ENCODE measurements at places on chromosomes 1 and 21.

GRCh38 chr1:66271216-66271903 lies 262.6 kb upstream of the SGIP1 start:
- DNase-seq, result peak; percentile 63

DNA sequence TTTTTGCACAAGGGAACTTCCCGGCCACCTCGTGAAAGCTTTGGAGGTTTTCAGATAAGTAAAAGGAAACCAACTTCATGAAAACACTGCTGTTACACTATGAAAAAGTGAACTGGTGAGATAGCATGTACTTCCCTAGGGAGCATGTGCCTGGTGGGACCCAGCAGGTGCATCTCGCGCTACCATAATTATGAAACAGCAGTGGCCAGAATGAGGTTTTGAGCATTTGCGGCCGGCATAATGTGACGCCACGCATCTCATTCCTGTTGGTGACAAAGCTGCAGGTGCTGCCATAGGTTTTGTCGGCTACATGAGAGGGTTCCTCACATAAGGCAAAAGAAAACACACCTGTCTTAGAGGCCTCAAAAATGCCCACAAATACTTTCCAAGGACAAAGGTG lies 1.7 kb downstream of the KRTAP10-3 start:
- no peak for DNase-seq

DNA sequence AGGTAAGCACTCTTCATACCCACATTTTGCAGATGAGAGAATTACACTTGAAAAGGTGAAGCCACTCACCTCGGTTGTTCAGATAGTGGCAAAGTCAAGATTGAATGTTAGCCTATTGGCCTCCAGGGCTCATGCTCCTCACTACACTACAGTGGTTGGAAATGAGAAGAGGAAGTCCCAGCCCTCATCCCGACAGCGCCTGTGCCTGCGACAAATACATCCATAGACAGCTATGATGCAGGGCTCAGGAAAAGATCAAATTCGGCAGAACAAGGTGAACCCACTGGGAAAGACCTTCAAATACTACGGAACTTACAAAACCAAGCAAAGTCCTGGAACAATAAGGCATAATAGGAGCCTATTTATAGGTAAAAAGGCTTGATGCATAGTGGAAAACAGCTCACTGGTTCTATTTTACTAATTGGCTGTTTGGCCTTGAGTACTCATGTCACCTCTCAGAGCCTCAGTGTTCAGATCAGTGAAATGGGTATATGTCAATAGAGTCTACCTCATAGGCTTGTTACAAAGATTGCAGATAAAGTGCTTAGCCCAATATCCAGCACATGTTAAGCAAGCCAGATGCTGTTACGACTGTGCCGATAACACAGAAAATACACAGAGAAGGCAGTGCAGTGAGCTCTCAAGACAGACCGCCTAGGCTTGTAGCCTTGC lies 3.5 kb downstream of the SPOCD1 start:
- DNase-seq, result no peak

- DNase-seq, result no peak
Observed at GRCh38 chr1:15353839-15354579, 55.7 kb upstream of the EFHD2 start.

- DNase-seq, result no peak
Observed at GRCh38 chr1:158992787-158993312, 16.9 kb upstream of the IFI16 start.

DNA sequence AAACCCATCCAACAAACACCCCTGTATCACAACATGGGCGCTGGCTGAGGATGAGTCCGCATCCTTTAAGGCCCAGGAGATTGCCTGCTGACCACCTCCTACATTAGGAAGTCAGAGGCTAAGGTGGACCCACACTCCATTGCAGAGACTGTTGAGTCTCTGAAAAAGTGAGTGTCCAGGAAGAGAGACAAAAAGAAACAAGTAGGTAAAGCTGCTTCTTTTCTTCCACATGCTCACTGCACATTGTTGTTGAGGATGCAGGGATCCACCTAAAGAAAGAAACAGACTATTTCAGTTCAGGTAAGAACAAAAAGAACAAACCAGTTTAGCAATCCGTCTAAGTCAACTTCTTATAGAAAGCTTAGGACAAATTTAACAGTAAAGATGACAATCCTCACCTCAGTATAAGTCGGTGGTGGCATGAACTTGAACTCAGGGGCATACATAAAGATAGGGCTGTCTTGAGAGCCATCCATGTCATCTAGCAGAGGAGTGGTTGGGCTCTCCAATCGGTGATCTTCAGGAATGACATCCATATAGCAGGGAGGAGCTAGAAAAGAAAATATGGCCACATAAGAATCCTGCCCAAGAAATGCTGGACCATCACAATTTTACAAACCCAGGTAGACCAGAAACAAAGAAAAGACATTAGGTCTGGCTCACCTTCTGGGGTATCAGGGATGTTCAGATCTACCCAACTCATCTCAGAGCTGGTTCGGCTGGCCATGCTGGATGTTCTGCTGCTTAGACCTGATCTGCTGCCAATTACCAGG lies 2.6 kb downstream of the TXNIP start:
- DNase-seq, result peak; percentile 39

- no peak for DNase-seq
Observed at GRCh38 chr1:90356991-90357390, 360.1 kb downstream of the BARHL2 start.

DNA sequence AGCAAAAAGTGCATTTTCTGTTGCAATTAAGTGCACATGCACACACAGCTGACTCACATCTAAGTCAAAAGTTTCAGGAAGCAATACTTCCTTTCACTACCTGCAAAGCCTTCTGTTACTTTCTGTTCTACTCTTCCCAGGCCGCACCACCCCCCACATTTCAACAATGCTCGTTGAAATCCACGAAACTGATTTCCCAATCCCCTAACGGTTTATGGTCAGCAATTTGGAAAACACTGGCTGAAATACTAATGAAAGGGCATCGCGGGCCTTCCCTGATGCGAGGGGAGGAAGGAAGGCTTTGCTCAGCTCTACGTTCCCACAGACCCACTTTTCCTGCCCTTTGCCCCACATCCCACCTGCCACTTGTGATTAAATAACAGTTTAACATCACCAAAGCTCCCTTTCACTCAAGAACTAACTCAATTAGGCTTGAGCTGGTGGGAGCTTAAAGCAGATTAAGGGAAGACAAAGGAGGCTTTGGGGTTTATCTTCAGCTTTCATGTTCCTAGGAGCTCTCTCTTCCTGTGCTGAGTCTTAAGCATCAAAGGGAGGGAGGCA lies 243.2 kb upstream of the RAB4A start:
- peak; percentile 91 for DNase-seq

DNA sequence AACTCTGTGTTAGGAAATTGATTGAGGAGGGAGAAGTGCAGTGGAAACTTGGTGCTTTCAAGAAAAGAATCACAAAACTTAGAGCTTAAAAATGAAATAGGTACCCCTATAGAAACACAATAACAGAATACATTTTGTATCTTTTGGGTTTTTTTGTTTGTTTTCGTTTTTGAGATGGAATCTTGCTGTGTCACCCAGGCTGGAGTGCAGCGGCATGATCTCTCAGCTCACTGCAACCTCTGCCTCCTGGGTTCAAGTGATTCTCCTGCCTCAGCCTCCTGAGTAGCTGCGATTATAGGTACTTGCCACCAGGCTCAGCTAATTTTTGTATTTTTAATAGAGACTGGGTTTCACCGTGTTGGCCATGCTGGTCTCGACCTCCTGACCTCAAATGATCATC lies 51.5 kb upstream of the RAVER2 start:
- DNase-seq, result no peak

GRCh38 chr1:186768906-186769305 lies 59.8 kb upstream of the PLA2G4A start:
- no peak for DNase-seq

GRCh38 chr1:216823731-216824130 lies 100.5 kb upstream of the ESRRG start:
- DNase-seq, result no peak

GRCh38 chr1:30650038-30650967 lies 73.1 kb downstream of the MATN1 start:
- no peak for DNase-seq

- no peak for DNase-seq
Observed at GRCh38 chr1:153928791-153929341, 6.1 kb upstream of the GATAD2B start.

DNA sequence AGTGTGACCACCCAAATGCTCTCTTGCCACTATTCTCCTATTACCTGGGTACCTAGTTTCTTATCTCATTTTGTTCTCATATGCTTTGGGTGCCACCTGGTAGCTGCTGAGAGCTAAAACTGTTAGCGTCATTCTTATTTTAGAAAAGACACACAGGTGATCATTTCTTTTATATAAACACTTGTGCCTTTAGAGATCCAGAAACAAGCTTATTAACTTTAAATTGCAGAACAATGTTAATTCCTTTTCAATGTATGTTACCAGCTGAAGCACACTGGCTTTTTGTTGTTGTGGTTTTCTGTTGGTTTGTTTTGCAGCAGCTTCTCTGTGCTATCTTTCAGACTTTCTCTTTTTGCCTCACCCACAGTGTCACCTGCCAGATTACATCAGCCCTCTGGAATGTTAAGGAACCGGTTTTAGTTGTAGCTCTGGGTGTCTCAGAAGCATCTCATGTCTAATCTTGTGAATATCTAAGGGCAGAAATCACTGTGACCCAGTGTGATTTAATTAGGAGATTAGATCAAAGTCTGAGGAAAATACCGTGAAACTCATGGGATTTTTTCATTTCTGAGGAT lies 43.4 kb upstream of the SLC19A2 start:
- no peak for DNase-seq

GRCh38 chr1:85359874-85360721 lies 83.7 kb upstream of the BCL10 start:
- no peak for DNase-seq

DNA sequence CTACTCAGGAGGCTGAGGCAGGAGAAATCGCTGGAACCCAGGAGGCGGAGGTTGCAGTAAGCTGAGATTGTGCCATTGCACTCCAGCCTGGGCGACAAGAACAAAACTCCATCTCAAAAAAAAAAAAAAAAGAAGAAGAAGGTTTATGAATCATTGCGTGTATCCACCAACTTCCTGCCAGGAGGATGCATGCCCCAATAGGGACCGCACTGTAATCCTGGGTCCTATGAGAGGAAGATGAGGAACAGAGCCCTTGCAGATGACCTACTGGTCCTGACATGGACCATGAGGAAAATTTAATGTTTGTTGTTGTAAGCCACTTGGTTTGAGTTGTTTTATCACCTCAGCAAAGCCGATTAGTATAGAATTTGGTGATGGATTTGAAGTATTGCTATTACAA lies 56.7 kb downstream of the PTGS2 start:
- DNase-seq, result peak; percentile 92

GRCh38 chr1:244209955-244210354 lies 158.9 kb downstream of the ZBTB18 start:
- no peak for DNase-seq

DNA sequence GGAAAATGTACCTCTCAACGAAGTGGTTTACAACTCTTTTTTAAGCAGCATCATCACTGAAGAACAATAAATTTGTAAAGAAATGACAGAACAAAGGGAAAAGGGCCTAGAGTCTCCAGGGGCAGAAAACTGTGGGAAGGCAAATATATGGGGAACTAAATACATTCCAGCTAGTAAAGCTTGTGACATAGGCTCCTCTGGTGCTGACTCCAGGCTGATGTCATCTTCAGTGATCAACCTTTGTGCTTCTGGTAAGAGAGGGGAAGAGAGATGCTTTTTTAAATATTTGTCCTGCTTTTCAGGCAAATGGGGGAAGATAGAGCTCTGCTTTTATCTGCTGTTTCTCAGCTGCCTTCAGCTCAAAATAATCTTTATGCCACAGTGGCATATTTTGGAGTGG lies 323.2 kb downstream of the LRRIQ3 start:
- no peak for DNase-seq

DNA sequence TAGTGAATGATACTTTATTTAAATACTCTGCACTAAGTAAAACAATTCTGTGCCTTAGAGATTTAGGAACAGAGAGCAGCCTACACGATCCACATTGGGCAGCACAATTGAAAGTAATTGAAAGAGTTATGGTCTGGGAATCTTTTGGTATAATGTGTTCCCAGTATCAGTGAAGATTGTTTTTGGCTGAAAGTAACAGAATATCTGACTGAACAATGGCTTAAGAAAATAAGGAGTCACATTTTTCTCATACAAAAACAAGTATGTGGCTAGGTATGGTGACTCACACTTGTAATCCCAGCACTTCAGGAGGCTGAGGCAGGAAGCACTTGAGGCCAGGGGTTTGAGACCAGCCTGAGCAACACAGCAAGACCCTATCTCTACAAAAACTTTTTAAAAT lies 306.2 kb downstream of the NFIA start:
- no peak for DNase-seq

- no peak for DNase-seq
Observed at GRCh38 chr1:186899577-186899976, 70.8 kb downstream of the PLA2G4A start.

DNA sequence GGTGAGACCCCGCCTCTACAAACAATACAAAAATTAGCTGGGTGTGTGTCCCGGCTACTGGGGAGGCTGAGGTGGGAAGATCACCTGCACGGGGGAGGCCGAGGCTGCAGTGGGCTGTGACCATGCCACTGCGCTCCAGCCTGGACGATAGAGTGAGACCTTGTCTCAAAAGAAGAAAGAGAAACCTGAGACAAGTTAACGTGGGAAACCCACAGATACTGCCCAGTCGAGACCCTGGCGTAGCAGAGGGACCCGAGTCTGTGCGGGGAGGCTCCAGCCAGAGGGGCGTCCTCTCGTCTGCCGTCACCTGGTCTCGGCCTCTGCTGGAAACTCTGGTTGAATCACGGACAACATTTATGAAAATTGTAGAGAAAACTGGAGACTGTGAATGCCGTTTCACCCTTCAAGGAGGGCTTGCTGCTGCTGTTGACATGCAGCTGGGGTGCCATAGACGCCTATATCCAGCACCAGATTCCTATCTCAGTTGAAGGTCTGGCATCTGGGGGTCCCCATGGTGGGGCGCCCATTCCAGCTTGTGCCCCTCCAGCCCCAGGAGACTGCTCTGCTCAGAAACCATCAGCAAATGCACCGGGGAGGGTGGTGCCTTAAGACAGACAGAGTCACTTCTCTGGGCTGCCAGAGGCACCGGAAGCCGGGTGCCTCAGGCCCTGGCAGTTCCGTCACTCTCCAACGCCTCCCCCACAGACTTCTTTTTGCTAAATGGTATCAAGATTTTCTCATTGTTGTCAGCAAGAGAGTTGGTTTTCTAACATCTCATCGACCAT lies 13.6 kb upstream of the CDK11B start:
- no peak for DNase-seq

Data from inflammatory macrophage treated with lipopolysaccharide for 4 hours (primary cell).